ENCODE measurements at places on chromosomes 2 and 18.

DNA sequence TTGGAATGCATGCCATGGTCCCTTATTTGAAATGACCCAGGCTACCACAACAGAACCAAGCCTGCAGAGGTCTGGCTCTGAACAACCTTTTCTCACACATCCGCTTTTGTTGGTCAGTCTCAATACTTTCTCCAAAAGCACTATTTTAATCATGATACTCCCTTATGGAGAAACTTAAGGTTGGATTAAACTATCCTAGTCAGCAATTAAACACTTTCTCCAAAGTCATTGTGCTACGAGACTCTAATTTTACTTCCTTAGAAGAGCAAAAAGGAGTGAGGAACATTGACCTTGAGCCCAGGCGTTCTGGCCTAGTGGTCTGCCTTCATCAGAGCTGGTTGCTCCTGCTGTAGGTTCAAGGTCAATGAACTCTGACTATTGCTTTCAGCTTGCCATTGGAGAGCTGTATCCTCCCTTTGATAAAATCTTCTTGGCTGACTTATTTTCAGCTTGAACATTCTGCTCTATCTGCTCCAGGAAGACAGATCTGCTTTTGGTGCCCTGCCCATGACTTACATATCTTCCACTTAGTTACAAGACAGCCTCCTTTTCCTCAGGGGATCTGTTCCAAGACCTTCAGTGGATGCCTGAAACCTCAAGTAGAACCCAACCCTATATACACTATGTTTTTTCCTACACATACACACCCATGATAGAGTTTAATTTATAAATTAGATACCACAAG lies 91.2 kb downstream of the NCKAP5 start:
- no peak for DNase-seq

DNA sequence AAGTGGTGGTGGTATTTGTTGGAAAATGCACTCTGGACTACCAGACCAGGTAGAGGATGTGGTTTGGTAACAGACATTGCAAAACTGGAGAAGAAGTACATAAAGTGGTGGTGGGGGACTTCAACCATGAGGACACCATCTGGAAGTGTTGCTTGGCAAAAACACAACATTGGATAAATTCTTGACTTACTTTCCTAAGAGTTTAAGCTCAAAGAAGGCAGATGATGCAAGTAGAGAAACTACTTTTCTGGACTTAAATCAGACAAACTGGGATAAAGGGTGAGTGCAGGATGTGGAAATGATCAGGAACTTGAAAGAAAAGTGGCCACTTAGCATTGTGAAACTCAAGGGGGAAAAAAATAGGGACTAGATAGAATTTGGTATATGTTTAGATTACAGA lies 487.4 kb downstream of the ZEB2 start:
- no peak for DNase-seq

- DNase-seq, result no peak
Measured at GRCh38 chr18:51802569-51803428, 537.2 kb upstream of the DCC start.

- DNase-seq, result no peak
Measured at GRCh38 chr2:161943011-161943410, 131.0 kb downstream of the DPP4 start.

DNA sequence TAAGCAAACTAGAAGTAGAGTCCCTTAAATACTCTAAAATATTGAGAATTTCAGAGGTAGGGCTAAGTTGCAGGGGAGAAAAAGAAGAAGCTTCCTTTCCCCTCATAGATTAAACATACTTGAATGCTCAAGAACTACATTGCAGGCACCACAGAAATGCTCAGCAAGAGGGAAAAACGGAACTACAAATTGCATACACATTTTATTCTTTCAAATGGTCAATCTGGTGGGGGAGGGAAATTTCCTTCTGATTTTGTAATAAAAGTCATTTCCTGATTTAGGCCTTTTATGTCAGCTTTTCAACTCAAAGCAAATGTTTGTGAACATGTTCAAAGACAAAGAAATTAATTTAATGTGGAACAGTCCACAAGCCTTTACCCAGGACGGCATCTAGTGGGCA lies 33.0 kb downstream of the FARSB start:
- no peak for DNase-seq

DNA sequence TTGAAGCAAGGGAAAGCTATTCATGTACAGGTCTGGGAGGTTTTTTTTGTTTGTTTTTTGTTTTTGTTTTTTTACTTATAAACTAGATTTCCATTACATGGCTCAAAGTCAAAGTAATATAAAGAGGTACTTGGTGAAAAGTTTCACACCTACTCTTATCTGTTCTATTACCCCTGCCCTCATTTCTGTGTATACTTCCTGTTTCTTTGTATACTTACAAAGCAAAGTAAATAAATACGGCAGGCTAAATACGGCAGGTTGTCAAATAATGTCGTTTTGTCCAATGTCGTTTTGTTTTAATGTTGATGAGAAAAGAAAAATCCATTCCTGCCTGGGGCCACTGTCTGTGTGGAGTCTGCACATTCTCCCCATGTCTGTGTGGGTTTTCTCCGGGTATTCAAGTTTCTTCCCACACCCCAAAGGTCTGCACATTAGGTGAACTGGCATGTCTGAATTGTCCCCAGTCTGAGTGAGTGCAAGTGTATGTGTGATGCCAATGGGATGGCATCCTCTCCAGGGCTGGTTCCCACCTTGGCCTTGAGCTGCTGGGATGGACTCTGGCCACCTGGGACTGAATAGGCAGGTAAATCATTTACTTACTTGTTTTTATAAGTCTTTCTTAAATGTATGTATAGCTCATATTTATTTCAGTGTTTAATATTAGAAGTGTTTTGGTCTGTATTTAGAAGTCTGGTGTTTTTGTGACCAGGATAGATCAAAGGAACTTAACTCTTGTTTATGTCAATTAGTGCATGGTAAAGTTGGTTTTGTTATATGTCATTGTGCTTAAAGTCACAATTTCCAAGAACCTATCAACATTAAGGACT lies 13.4 kb downstream of the STAMBP start:
- DNase-seq, result no peak

- DNase-seq, result no peak
Measured at GRCh38 chr2:73238976-73239375, 4.9 kb downstream of the CCT7 start.

DNA sequence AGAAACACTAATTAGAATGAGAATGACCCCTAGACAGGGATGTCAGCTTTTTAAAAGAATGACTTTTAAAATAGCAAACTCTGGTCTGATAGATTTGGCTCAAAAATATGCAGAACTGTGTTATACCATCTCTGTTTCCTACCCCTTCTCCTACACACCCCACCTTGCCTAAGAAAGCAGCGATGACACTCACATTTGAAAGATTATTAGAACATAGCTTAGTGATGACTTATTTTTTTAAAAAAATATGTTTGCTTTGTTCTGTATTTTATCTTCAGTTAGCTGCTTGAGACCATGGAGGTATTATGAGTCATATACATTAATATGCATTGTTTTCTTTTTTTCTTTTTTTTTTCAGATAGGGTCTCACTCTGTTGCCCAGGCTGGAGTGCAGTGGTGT lies 176.7 kb upstream of the TPO start:
- DNase-seq, result no peak

- no peak for DNase-seq
Measured at GRCh38 chr2:205564346-205565141, 117.8 kb upstream of the NRP2 start.

All from activated CD8-positive, alpha-beta memory T cell treated with anti-CD3 and anti-CD28 coated beads, Interleukin-2, amount 50 U/mL, for 4 hours (primary cell).